Omental fat pad (tissue), 4 donors: ENCODE measurements at places on chromosomes 7 and 10. TPM values are rescaled to one million over a fixed set of nuclear protein-coding genes. Genes with fewer than 3 reads are reported as not detected.

The AP5Z1 gene
- 24.9 TPM for total RNA-seq

The HBP1 gene
- total RNA-seq = 129 TPM

The KCNIP2 gene
- total RNA-seq = 90.5 TPM

The SEMA3D gene
- total RNA-seq = 15.7 TPM

The MGMT gene
- 56.6 TPM for total RNA-seq

- no peak for DNase-seq
Observed at GRCh38 chr10:103598654-103599115, 105.2 kb downstream of the NEURL1 start.

DNA sequence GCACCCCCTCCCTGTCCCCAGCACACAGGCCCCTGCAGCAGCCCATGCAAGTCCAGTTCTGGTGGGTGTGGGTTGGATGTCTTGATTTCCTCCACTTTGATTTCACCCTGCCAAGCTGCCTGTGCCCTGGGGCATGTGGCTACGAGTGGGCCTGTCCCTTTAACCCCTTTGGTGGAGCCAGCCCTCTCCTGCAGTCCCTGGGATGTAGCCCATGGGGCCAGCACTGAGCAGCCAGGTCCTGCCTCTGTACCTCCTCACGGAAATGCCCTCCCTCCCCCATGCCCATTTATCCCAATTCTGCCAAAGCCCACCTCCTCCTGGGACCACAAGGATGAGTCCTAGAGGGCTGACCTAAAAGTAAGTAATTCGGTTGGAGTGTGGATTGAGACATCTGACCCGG, 11.9 kb downstream of the COL13A1 start:
- no peak for DNase-seq

- DNase-seq = no peak
Observed at GRCh38 chr10:44755481-44755880, 155.7 kb upstream of the TMEM72 start.

DNA sequence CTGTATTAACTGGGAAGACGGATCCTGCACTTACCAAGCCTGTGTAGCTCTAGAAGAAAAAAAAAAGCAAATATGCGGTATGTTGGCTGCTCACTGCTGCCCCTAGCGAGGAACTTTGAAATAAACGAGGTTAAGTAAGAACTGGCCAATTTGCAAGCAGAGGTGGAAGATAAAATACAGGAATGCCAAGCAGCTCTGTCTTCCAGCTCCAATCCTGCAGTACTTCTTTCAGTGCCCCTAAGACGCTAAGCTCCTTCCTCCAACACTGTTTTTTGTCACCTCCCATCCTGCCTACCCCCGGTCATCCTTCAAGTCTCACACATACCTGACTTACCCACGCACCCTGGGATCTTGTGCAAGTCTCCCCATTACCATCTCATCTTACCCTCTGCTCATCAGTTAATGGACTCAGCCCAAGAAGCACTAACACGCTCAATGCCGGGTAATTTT, 809 bp downstream of the C10orf143 start:
- peak; percentile 70 for DNase-seq

DNA sequence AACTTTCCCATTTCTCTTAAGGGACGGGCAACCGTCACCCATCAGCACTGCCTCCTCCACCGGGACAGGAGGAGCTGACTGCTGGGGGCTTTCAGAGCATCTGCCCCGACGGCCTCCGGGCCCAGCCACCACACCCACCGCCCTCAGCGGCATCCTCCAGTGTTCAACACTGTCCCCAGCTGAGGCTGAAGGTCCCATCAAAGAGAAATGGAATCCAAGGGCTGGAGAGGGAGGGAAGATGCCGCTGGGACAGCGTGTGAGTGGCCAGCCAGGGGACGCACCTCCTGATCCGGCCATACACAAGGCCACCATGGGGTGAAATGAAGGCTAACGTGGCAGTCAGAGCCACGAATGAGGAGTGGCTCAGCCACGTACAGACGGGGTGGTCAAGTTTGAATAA, 153.6 kb upstream of the PPP2R2D start:
- DNase-seq = no peak

GRCh38 chr7:70415179-70415972, 716.6 kb upstream of the GALNT17 start:
- DNase-seq = no peak

- no peak for DNase-seq
Observed at GRCh38 chr10:118259288-118259906, 82.7 kb downstream of the FAM204A start.

DNA sequence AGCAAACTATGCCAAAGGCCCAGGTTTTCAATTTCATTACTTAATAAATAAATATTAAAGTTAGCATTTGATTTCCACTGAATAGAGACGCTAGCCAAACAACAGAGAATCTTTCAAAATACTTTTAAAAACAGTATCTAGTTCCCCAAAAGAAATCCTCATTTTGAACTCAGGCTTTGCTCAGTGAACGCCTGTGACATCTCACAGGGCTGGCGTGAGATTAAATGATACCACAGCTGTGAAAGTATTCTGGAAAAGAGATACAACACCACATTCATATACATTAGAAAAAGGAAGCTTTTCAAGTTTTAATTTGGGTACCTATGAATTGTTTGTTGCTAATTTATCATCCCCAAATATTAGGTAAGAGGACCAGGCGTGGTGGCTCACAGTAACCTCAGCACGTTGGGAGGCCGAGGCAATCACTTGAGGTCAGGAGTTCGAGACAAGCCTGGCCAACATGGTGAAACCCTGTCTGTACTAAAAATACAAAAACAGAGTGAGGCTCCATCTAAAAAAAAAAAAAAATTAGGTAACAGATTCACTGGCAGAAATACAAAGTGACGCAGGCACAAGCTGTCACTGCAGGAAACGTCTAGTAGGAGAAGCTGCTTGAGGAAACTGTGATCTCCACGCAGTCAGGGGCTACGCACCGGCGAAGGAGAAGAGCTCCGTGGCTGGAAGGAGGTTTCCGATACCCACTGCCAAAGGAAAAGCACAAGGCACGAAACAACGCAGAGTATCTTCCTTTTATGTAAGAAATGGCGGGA, 50.0 kb downstream of the AMZ1 start:
- no peak for DNase-seq

GRCh38 chr10:132306864-132307751, 642 bp downstream of the STK32C start:
- no peak for DNase-seq

DNA sequence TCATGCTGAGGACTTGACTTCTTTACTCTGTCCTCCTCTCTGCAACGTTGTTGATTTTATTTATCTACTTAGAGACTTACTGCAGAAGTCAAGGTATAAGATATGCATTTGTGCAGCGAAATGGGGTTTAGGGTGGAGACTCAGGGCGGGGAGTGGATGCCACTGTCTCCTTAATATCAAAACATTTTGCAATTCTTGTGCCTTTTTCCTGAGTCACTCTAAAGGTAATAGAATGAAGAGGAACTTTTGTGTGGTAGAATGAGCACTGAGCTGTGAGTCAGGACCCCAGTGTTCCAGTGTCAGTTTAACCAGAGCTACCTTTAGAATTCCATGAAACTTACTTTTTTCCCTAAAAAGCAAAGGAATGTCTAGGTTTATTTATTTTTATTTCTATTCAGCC, 78.2 kb downstream of the VTI1A start:
- DNase-seq = no peak

- no peak for DNase-seq
Observed at GRCh38 chr10:121615836-121616235, 17.6 kb upstream of the FGFR2 start.

GRCh38 chr10:103145860-103146466, 47.1 kb downstream of the NT5C2 start:
- DNase-seq = peak; percentile 60

DNA sequence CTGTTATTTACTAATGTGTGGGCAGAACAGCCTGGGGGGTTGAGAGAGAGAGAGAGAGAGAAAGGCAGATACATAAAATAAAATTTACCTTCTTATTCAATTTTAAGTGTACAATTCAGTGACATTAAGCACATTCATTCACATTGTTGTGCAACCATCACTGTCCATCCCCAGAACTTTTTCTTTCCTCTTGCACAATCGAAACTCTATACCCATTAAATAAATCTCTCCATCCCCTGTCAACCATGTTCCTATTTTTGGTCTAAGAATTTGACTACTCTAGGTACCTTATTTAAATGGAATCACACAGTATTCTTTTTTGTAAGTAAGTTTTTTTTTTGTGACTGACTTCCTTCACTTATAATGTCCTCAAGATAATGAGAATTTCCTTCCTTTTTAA, 181.6 kb downstream of the SND1 start:
- no peak for DNase-seq

DNA sequence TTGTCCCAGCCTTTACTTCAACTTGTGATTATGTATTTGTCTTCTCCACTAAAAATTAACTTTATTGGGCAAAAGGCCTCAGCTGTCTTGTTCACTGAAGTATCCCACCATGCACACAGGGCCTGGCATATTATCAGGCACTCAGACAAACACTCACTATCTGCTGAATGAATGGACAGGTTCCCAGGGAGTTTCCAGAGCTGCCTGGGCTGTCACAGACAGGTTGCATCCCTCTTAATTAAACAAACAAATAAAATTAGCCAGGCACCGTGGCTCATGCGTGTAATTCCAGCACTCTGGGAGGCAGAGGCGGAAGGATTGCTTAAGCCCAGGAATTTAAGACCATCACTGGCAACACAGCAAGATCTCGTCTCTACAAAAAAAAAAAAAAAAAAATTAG, 1.5 kb upstream of the TSPAN14 start:
- DNase-seq = no peak

DNA sequence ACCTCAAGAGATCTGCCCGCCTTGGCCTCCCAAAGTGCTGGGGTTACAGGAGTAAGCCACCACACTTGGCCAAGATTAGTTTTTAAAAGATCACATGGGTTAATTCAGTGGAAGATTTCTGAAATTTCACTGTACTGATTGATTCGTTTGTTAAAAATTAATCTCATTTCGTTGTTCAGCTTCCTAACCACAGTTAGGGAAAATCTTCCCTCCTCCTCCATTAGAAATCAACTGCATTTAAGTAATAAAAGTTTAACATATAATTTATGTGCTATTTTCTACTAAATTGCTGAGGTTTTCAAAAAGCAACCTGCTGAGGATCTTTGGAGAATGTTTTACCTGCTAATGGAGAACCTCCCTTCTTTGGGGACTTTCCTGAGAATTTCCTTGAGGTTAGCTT, 522.4 kb downstream of the GATA3 start:
- DNase-seq = no peak

DNA sequence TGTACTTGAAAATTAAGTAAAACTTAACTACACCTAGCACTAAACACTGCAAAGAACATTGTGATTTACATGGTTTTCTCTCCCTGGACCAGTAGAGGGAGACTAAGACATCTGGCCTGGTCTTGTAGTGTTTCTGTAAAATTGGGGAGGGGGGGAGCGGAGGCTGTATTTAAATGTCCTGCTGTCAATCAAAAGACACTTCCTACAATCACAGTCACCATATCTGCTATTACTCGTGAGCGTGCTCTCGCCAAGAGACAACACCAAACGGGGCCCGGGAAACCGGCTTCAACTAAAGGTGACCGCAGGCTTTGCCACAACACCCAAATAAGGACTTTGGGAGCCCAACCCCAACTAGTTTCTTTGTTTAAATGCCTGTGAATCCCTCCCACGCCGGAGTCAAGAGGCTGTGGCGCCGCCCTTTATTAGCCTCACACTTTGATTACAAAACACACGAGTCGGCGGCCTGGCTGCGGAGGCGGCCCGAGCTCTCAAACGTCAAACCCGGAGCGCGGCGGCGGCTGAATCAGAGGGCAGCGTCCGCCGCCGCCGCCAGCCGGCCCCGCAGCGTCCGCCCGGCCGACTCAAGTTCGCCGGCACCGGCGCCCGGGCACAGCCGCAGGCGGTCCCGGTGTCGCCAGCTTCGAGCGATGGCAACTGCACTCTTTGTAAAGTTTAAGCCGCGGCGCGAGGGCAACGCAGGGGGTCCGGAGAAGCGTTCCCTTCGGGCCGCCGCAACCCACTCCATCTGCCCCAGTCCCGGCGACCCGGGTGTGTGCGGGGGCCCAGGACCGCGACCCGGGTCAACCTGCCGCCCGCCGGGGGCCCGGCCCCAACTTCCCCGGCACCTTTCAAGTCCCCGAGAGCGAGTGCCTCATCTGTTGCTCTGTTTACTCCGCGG, 1.3 kb downstream of the KDM7A start:
- DNase-seq = peak; percentile 76

DNA sequence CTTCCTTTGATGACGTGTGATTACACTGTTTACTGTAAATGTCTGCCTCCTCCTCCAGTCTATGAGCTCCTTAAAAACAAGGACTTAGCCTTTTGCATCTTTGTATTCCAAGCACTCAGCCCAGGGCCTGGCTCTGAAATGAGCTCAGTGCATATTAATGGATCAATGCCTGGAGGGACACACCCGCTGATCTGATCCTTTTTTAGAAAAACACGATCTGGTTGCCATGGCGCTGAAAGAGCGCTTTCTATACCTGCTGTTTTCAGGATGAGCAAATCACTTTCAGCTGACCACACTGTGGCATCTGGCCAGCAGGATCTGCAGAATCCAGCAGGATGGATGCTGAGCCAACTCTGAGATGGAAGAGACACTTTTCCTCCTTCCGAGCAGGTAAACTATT, 37.8 kb upstream of the GARS1 start:
- no peak for DNase-seq

DNA sequence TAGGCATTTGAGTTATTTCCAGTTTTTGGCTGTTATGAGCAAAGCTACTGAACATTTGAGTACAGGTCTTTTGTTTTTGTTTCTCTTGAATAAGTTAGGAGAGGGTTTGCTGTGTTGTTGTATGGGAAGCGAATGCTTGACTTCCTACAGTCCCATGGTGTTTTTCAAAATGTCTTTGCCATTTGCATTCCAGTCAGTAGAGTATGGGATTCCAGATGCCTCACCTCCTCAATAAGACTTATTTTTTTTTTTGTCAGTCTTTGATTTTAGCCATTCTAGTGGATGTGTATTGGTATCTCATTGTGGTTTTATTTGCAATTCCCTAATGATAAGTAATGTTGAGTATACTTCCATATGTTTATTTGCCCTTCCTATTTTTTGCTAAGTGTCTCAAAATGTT, 19.4 kb downstream of the CDK13 start:
- DNase-seq = no peak
